T-cell (primary cell): ENCODE measurements at places on chromosomes 7 and 10.
A peak's percentile ranks its signal among the peaks of the same experiment; 100 is the strongest.

DNA sequence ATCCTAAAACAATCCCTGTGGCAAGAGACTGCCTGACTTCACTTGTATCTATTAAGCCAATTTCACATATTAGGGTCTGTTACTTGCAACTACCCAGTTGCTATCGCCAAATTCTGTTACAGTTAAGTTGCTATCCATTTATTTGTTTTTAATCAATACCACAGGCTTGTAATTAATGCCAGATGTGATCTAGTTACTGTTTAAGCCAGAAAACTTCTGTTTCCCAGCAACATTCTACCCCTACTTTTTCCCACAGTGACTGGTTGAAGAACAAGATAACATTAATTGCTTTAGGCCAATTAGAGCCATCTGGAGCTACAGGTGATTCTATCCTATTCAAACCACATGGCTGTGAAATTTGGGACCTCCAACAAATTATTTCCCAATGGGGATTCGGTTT is 131.3 kb downstream of the ALOX5 start:
- no peak for DNase-seq

GRCh38 chr7:75879771-75880184 is 944 bp downstream of the RHBDD2 start:
- DNase-seq, result no peak

DNA sequence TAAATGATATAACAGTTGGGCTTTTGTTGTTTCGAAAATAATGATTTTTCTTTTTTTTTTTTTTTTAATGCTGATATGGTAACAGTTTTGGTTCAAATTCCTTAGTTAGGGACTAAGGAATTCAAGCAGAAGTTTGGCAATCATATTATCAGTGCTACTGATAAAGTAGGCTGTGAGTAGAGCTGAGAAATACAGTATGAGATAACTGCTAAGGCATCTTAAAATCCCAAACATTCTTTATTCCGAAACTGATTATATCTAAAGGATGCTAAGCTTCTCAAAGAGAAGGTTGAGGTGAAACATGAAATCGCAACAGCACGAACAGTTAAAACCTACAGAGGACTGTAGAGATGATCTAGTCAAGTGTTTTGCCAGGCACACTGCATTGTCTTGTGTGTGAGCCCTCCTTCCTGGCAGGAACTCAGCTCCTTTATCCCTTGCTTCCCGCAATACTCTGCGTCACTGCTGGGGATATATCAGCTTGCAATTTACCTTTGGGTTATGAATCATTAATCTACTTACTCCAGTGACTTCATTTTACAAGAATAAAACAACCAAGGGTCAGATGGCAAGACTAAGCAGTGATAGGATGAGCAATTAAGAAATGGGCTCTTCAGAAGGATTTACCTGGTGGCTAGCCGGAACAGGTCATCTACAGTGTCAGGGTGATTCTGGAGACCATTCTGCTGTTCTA is 36.7 kb downstream of the IRF5 start:
- DNase-seq, result no peak

- DNase-seq, result no peak
Observed at GRCh38 chr7:87027900-87028299, 31.6 kb downstream of the ELAPOR2 start.

DNA sequence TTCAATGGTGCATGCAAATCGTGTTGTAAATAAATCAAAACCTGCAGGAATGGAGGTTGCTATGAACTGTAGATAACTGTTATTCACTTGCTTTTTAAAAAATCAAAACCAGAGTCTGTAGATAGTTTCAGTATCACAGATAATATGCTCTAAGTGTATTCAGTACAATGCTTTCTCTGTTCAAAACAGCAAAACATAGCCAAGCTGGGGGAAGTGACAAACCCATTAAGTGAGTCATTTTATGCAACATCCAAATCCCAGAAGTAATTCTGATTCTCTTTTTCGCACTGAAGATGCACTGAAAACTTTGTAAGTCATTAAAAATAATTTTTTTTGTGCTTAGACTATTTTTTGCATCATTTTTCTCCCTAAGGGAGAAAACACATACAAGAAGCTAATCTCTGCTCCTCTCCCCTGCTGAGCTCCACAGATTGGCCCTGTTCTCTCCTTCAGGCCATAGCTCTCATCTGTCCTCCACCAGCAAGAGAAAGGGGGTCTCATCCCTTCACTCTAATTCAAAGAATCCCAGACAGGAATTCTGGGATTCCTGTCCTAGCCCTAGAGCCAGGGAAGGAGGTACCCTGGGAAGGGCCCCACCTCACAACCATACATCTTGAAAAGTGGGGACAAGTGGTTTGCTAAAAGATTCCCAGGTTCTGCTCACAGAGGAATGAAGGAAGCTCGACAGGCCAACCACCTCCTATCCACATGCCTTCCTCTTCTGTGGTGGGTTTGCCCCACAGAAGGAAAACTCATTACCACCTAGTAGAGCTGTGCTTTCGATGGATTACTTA is 4.9 kb downstream of the PRTFDC1 start:
- DNase-seq, result no peak

GRCh38 chr7:23105086-23105643 is 420 bp upstream of the KLHL7 start:
- DNase-seq, result no peak

- DNase-seq, result no peak
Observed at GRCh38 chr10:17851611-17852010, 42.5 kb downstream of the MRC1 start.

- no peak for DNase-seq
Observed at GRCh38 chr7:155586843-155587440, 40.6 kb upstream of the CNPY1 start.

- no peak for DNase-seq
Observed at GRCh38 chr7:111146136-111146535, 55.2 kb downstream of the LRRN3 start.

GRCh38 chr10:29482591-29483431 is 152.0 kb downstream of the SVIL start:
- DNase-seq, result peak; percentile 5

- no peak for DNase-seq
Observed at GRCh38 chr10:17181751-17182150, 19.7 kb downstream of the TRDMT1 start.

GRCh38 chr7:101856473-101857357 is 39.3 kb downstream of the CUX1 start:
- peak; percentile 67 for DNase-seq

DNA sequence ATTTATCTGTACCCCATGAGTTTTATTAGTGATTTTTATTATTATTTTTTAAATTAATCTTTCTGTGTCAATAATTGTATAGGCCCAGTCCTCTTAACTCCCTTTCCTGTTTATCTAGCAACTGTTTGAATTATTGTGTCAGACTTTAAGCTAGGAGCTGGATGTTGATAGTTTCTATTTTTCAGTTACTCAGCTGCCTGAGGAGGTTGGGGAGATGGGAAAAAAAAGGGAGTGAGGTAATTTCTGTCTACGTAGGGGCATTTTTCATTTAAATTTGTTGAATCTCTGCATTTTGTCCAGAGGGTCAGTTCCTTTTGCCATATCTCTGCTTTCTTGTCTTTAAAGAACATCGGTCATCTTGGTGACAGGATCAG is 5.0 kb upstream of the ZNF518A start:
- no peak for DNase-seq

GRCh38 chr10:118035354-118036005 is 11.3 kb downstream of the RAB11FIP2 start:
- DNase-seq, result no peak

- DNase-seq, result no peak
Observed at GRCh38 chr7:78307892-78308291, 509.3 kb downstream of the PHTF2 start.

- DNase-seq, result no peak
Observed at GRCh38 chr10:114142018-114142417, 32.0 kb downstream of the CCDC186 start.

DNA sequence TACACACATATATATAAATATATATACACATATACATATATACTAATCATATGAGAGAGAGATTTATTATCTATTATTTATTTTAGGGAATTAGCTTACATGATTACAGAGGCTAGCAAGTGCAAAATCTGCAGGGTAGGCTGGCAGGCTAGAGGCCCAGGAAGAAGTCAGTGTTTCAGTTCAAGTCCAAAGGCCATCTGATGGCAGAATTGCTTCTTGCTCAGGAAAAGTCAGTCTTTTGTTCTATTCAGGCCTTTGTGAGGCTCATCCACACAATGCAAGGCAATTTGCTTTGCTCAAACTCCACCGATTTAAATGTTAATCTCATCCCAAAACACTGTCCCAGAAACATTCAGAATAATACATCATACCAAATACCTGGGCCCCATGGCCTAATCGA is 2.6 kb upstream of the C10orf120 start:
- no peak for DNase-seq

- no peak for DNase-seq
Observed at GRCh38 chr10:69866688-69867461, 65.2 kb downstream of the COL13A1 start.

GRCh38 chr10:100683545-100684300 is 61.7 kb upstream of the PAX2 start:
- DNase-seq, result no peak

- no peak for DNase-seq
Observed at GRCh38 chr7:156113731-156114130, 301.5 kb upstream of the SHH start.

- no peak for DNase-seq
Observed at GRCh38 chr7:19754521-19755116, 18.8 kb downstream of the TMEM196 start.

DNA sequence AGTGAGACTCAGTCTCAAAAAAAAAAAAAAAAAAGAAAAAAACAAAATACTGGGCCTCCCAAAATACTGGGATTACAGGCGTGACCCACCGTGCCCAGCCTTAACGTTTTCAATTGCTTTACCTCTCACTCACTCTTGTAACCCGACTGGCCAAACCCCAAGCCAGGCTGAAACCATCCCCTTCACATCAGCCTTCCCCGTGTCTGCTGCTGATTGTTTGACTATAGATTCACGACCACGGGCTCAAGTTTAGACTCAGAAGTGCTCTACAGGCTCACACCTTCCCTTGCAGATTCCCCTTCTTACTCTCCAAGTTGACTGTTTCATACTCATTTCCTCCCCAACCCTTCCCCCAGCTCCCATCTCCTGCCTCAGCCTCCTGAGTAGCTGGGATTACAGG is 22.3 kb downstream of the TYW1 start:
- no peak for DNase-seq

GRCh38 chr7:68725843-68726785 is 872.2 kb upstream of the AUTS2 start:
- no peak for DNase-seq

DNA sequence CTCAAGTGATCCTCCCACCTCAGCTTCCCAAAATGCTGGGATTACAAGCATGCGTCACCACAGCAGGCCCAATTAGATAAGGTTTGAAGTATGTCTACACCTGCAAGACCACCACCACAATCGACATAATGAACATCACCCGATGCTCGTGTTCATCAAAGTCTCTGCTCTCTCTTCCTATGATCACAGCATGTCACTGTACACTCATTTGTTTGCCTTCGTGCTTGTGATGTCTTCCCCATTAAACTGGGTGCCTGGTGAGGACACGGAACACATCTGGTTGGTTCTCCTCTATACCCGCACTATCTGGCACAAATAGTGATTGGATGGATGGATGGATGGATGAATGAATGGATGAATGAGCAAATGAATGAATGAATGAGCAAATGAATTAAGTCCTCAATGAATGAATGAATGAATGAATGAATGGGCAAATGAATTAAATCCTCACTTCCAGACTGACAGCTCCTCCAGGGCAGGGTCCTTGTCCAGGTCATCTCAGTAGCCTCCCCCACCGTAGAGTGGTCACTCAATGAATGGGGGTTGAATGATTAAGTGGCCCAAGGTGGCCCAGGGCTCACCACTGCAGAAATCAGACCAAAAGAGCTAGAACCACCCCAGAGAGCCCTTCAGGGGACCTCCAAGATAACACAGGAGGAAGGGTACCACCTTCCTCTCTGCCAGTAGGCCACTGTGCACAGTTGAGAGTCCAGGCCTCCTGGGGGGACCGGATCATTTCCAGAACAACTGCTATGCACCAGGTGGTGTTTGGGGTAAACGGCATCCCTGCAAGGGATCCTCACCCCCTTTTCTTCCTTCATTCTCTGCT is 101.9 kb upstream of the TNRC18 start:
- no peak for DNase-seq

GRCh38 chr7:42617071-42617765 is 294.7 kb downstream of the C7orf25 start:
- DNase-seq, result no peak
